ENCODE measurements at places on chromosomes 11 and 22.

GRCh38 chr22:42970029-42970428 is 44.9 kb downstream of the PACSIN2 start:
- DNase-seq: no peak

DNA sequence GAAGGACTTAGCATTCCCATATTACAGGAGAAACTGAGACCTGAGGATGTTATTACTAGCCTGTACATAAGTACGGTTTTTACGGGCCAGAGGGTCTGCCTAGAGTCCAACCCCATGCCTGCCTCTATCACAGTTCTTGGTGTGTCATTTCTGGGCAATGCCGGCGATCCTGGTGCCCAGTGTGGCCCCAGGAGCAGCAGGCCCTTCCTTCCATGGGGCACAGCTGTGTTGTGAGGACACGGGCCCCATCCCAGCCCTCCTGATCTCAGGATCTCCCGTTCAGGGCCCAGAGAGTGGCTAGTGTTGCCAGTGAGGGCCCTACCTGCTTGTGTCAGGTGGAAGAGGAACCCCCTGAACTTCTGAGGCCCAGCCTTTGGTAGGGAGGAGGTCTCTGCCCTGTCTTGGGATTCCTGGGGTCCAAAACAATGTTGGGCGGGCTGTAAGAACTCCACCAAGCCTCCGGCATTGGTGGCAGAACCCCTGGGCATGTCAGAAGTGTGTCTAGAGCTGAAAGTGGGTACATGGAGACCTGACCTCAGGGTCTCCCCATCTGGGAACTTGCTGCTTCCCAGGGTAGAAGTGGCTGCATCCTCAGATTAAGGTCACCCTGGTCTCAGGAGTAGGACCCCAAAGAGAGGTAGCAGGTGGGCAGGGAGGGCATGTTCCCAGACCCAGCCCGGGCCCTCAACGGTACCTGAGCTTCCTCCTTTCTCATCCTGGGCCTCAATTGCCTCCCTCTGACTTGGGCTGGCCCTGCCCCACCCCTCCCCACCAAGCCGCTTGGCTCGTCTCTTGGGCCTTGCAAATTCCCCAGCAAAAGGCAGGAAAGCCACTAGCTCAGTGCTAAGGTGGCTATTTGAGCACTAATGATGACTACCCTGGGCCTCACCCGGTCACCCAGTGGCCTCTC is 74.6 kb upstream of the KCNQ1OT1 start:
- no peak for DNase-seq

DNA sequence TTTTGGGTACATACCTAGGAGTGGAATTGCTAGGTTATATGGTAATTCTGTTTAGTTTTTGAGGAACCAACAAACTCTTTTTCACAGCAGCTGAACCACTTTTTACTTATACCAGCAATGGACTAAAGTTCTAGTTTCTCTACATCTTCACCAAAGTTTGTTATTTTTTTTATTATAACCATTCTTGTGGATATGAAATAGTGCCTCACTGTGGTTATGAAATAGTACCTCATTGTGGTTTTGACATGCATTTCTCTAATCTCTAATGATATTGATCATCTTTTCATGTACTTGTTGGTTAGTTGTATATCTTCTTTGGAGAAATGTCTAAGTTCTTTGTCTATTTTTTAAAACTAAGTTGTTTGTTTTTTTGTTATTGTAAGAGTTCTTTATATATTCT is 27.2 kb downstream of the STIM1 start:
- DNase-seq: no peak

GRCh38 chr11:115530752-115531151 is 26.5 kb upstream of the CADM1 start:
- DNase-seq: no peak

DNA sequence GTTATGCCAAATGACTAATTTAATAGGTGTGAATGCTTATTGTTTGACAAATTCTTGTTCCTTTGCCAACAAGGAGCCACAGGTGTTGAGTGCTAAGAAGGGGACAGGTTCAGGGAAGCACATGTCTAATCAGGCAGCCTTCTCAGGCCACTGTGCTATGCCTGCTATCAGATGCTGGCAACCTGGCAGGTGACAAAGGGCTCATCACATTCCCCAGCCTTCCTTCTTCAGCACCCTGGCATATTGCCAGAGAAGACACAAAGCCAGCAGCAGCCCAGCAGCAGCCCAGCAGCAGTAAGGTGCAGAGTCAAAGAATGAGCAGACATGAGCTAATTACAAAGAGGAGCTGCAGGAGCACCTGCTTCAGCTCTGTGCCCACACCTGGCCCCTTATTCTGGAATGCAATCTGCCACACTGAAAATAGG is 68.2 kb downstream of the GUCY1A2 start:
- DNase-seq: no peak

DNA sequence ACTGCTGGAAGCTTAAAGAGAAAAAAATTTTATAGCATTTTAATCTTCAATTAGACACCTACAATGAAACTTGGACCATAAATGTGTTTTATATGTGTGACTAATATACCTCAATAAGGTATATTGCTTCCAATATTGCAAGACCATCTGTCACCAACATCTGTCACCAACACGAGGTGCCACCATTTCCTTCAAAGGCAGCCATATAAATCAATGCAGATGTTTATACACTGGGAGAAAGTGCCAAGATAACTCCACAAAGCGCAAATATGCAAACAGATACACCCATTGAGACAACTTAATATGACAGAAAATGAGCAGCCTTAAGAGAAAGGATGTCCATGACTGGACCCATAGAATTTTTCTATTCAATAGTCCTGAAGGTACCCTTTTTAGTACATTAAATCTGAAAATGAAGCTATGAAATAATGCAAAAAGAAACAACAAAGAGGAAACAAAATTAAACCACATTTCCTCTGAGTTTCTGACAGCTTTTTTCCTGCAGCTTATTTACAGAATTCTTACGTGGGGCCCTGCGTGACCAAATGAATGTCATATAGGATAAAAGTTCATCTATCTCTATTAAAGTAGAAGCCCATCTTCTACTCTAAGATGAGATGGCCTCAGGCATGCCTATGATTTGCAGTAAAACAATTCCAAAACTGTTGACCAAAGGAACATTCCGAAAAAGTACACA is 12.5 kb downstream of the MPZL3 start:
- DNase-seq: no peak

DNA sequence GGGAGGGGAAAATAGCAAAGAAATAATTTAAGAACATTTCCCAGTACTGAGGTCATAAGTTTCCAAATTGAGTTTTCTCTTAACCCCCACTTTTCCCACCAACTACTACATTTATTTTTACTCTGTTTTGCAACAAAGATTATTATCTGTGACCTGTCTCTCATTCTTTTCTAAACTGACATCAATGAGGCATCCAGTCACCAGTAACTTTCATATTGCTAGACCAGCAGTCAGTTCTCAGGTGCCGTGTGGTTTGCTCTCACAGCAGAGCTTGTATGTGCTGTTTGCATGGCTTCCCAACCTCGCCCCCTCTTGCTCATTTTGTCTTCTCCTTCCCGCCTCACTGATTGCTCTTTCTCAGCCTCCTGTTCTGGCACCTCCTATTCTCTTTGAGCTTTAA is 1091.3 kb downstream of the TBC1D22A start:
- DNase-seq: no peak

- peak; percentile 62 for DNase-seq
Observed at GRCh38 chr11:67389477-67389876, 2.3 kb upstream of the RAD9A start.

GRCh38 chr22:22200569-22201184 is 43.9 kb upstream of the VPREB1 start:
- DNase-seq: no peak

DNA sequence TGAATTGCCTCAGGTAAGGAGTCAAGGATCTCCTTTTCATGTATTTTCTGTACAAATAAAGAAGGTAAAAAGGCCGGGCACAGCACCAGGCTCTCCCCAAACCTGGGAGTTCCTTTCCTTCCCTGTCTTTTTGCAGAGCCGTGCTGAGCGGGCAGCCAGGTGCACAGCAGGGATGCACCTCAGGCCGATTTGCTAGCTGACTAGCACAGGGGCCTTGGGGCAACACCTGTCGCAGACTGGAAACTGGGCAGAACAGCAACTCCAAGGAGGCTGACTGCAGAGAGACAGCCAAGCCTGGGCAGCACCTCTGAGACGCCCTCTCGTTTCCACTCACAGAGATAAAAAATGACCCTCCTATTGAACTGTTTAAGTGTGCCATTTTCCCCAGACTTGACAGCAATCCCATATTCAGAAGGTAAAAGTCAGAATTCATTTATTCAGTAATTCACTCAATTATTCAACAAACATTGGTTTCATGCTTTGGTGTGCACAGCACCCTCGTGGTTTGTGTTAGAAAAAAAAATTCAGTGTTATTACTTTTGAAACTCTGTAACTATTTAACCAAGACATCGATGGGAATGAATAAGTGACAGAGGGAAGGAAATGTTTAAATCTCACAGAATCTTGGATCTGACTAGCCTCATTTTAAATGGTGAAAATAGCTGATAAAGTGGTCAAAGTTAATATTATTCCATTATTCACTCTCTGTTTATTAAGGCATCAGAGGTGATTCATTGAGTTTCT is 120.9 kb downstream of the GALNT18 start:
- no peak for DNase-seq

GRCh38 chr11:19241260-19242178 is 774 bp upstream of the E2F8 start:
- peak; percentile 71 for DNase-seq

DNA sequence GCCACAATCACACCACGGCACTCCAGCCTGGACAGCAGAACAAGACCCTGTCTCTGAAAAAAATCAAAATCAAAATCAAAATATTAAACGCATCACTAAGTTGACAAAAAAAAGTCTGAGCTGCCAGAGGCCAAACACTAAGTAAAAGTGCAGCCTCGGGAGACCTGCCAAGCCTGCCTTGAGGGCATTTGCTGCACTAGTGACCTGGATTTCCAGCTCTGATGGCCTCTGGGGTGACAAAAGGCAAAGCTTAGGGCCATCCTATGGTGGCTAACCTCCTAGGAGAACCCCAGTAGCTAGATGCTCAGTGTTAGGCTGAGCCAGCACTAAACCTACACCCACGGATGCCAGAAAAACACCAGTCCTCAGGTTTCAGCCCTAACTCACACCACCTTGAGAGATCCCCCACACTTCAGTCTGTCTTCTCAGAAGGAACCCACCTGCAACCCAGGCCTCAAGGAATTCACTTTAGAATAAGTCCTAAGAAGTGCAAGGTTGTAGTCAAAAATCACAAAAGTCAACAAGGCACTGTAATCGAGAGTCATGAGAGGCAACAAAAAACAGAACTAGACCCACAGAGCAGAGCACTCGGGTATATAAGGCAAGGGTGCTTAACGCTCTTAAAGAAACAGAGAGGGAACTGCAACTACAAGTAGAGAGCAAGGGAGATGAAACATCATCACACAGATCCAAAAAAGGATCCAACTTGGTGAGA is 28.6 kb downstream of the GNB1L start:
- DNase-seq: no peak
